Stimulated activated CD8-positive, alpha-beta memory T cell treated with anti-CD3 and anti-CD28 coated beads, Interleukin-7, amount 100 ng/mL, for 24 hours (primary cell): ENCODE measurements at places on chromosomes 3 and 15.

DNA sequence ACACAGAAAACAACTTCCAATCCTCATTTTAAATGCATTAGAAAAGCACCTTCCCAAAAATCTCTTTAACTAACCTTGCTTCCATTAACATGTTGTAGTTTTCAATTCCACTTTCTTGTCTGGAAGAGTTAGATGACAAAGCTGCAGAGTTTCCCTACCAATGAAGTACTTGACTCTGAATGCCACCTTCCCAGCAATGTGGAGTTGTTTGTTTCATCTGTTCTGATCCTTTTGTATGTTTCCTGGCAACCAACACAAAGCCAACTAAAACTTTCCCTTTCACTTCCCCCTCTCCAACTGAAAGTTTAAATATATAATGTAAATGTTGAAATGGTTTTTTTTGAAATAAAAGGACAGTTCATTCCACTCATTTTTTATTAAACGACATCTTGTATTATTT, at the start of gene WDR49:
TSS of gene WDR49 (minus strand) at position 183 of the 400 bp plus-strand sequence. CDS start 517 bp downstream, outside the sequence.
- no peak for DNase-seq

DNA sequence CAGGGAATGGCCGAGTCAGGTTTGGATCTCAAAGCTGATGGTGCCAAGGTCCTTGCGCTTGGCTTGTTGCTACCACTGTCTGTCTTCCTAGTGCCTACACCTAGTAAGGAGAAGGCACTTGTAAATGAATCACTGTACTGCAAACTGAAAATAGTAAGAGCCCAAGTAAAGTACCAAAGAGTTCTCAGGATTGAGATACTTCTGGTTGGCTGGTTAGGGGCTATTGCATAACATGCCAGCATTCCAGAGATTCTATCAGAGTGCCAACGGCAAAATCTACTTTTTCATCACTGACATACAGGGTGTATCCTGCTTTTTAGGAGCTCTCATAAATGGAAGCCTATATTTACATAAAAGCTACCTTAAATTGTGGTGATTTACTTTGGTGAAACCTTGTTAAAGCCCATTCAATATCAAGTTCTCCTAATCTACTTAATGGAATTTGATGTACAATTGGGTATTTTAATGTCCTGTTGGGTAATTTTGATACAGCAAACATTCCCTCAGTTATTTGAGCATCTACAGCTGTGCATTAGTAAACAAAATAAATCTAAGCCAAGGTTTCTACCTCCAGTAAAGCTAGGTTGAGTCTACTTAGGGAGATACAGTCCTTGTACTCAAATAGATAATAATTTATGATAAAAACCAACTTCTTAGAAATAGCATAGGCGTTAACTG, 30.7 kb upstream of the CHD2 start:
- no peak for DNase-seq

DNA sequence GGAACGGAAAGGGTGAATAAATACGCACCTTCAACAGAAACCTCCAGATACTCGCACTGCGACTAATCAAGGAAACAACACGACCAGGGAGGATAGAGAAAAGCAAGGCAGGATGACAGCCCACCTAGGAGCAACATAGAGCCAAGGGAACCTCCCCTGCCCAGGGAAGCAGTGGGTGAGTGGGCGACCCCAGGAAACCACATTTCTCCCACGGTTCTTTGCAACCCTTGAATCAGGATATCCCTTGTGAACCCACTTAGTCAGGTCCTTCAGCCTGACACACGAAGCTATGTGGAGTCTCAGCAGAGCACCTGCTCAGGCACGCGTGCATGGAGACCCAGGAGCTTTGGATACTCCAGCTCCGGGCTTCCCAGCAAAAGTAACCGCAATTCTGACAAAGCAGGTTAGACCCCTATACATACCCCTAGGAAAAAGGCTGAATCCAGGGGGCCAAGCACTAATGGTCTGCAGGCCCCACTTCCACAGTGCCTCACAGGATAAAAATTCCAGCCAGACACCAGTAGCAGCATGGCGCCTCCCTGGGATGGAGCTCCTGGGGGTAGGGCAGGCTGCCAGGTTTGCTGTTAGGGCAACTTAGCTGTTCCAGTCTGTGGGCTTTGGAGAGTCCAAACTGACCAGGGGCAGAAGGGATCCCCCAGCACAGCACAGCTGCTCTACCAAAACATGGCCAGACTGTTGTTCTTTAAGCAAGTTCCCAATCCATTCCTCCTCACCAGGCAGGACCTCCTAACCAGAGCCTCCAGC, 38.4 kb upstream of the PXYLP1 start:
- no peak for DNase-seq

GRCh38 chr15:98983334-98983733, 24.3 kb downstream of the PGPEP1L start:
- no peak for DNase-seq

- DNase-seq, result no peak
Observed at GRCh38 chr3:139985576-139985975, 50.6 kb downstream of the CLSTN2 start.

GRCh38 chr3:40925231-40925630, 274.1 kb upstream of the CTNNB1 start:
- DNase-seq, result no peak

- DNase-seq, result no peak
Observed at GRCh38 chr3:144350125-144350524, 378.5 kb downstream of the DIPK2A start.

- DNase-seq, result peak; percentile 4
Observed at GRCh38 chr3:142279965-142280590, 54.7 kb upstream of the GK5 start.

DNA sequence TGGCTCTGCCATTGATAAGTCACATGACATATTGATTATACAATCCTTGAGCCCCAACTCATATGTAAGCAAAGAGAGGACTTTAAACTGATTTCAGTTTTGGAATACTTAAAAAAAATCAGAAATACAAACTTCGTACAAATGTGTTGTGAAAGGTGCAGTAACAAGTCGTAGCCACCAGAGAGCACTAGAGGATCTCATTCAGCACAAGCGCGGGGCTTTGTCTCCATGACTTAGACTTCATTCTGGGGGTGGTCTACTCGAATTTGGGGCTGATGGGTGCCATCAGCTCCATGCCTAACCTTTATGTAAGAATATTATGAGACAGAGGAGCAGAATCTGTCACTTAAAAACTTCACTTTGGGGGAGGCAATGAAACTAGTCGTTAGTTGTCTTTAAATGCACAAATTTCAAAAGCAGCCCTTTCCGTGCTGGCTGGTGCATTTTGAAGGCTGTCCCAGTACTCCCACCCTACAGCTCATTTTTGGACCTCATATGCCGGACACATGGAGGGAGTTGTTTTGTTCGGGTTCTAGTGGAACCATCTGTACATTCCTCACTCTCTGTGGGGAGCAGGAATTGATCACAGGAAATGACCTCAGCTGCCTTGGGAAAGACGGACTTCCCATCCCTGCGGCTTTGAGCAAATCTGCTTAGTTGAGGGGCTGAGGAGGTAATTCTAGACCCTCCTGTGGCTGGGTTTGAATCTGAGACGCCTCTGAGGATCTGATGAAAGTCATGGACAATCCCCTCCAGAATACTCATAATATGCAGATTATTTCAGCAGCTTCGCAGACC, 27.5 kb upstream of the MASP1 start:
- DNase-seq, result no peak

GRCh38 chr3:65828706-65829105, 210.0 kb downstream of the MAGI1 start:
- no peak for DNase-seq

DNA sequence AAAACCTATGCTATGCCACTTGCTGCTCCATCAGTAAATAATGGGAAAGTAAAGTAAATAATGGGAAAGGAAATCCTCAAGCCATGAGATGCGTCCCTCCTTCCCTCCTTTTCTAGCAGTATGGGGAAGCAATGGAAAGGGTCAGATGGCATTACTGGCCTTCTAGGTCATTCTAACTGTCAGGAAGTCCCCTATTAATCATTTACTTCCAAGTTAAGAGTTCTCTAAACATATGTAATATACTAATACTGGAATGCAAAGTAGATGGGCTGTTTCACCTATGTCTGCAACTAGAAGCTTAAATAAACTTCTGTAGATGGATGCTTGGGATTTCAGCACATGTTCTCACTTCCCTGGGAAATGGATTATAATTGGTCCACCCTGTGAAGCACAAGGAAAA, 55.9 kb downstream of the MDFIC2 start:
- no peak for DNase-seq

DNA sequence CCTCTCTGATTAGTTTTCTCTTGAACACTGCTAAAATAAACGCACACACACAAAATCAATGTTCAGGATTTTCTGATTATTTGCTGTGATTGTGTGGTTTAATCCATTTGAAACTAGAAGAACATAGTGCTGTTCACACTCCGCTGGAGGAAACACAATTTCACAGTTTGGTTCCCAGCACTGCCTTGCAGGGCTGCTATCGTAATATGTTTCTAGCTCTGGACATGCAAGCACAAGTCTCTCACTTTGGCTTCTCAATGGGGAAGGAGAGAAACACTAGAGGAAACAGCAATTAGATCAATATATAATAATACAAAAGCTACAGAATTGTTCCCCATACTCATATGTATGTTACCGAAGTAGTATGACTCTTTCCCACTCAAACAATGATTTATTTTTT, 299.5 kb downstream of the NSUN3 start:
- DNase-seq, result no peak

GRCh38 chr15:100765467-100766241, 114.0 kb upstream of the ALDH1A3 start:
- DNase-seq, result no peak

GRCh38 chr15:50046867-50047266, 72.2 kb downstream of the ATP8B4 start:
- no peak for DNase-seq

DNA sequence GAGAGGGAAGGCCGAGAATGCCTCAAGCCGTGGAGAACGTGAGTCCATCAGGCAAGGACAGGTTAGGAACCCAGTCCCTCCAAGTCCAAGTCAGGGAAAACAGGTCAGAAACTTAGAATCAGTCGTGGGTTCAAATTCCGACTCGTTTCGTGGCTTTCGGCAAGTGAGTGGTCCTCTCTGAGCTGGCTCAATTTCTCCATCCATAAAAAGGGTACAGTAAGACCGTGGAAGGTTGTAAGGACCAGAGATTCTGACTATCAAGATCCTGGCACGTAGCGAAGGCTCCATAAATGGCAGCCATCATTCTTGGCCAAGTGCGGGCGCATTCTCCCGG, 604 bp upstream of the MED12L start:
- no peak for DNase-seq

GRCh38 chr3:40780925-40781406, 256.2 kb downstream of the ZNF621 start:
- no peak for DNase-seq

DNA sequence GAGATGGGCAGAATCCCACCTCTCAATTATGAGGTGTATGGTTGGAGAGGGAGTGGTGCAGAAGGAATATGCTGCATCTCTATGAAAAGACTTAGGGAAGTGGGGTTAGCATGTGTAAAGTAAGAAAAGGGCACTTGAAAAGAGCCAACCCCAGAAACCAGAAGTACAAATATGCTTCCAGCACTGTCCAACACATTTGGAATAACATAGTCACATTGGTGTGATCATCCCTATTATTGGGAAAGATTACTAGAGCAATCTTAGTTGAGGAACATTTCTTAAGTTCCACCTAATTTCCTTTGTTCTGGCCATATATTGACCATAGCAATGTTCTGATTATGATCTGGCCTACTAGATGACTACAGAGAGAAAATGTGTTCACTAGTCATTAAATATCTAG, 34.3 kb downstream of the HMG20A start:
- no peak for DNase-seq

DNA sequence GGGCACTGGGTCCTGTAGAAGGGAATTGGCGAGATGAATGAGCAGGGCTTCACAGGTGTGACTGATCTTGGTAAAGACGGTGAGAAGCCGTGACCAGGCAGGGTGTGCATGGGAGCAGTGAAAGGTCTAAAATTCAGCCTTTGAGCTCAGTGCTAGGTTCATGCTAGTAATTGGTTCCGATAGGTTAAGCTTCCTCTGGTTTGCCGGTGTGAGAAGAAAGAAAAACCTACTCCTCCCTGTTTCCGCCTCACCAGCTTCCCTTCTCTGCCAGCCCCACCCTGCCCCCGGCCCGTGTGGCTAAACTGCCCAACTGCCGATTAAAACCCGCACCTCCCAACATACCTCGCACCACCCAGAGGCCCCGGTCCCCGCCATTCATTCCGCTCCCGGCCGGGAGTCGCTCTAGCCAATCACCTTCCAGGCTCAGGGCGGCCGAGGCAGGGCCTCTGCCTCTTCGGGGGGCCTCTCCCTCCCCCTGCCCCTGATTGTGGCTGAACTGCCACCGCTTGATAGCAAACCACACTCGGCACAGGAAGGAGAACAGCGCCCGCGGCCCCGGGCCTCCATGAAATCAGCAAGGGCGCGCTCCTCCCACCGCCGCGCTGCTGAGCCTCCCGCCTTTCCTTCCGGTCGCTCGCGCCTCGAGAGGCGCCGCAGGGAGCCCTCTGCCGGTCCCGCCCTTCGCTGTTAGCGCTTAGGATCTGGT, 7.3 kb upstream of the NRROS start:
- DNase-seq, result peak; percentile 70

DNA sequence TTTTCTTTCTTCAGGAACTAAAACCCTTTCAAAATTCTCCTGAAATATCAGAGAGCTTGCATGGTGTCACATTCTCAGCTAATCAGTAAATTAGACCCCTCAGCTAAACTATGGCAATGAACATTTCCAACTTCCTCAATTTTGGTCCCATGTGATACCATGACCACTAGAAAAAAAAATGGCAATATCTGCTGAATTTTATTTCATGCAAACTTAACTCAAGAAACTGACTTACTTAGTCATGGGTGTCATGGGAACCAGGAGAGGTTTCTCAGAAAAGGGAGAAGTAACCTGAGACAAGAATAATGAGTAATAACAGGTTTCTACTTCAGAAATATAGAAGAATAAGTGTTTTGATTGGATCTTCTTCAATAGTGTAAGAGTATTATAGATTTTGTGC, 784.6 kb upstream of the ALCAM start:
- DNase-seq, result no peak

GRCh38 chr3:52458031-52458760, 2.8 kb downstream of the NISCH start:
- no peak for DNase-seq
